ENCODE measurements at places on chromosomes 4 and X.

DNA sequence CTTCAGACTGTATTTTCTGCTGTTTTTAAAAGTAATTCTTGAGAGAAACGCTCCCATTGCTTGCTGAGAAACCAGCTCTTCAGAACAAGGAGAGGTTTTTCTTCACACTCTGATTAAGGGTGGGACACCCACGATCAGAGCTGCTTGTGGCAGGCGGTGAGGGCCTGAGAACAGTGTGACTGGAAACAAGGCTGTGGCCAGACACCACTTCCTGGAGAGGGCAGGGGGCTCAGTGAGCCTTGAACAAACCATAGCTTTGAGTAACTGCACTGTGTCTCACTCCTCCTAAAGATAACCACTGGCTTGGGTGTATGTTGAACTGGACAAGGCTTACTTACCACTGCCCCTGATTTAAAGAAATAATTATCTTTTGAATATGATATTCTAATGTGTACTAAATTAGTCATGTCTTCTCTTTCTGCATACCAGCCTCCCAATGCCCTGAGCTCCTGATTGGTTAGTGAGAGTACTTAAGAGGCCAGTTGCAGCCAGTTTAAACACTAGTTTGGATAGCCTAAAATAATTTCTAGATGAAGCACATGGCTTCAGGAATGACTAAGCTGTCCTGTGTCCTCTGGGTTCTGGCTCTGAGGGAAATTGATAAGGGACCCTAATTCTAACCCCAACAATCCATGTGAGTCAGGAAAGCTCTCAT is 3.7 kb upstream of the GPR82 start:
- DNase-seq, result no peak

GRCh38 chr4:47567511-47567910 is 82.4 kb downstream of the ATP10D start:
- DNase-seq, result no peak

DNA sequence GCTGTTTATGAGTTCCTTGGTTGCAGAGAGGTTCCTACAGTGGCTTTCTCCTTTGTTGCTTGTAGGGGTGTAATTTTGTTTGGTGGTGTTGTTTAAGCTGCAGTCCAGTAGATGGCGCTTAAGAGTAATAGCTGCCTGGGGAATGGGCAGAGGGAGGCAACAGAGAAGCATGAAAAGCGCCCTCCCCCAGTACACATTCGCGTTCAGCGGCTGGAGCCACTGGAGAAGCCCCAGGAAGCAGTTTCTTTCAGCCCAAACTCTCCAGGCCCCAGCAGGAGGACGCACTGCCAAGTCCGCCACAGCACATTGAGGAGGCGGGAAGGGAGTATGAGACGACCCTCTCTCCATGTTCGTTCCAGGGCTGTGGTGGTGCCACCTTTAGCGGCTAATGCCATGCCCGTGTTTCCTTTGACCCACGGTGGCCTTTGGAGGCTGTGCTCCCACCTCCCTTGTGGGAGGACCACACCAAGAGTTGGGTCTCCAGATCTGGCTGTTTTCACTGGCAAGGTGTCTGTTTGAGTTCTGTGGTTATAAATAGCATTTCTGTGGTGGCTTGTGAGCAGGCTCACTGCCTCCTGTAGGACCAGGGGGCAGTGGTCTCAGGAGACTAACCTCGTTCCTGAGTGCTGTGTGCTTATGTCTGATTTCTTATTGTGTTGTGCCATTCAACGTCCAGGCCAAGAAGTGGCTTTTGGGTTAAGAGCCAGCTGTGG is 252.3 kb downstream of the ARHGAP10 start:
- DNase-seq, result no peak

DNA sequence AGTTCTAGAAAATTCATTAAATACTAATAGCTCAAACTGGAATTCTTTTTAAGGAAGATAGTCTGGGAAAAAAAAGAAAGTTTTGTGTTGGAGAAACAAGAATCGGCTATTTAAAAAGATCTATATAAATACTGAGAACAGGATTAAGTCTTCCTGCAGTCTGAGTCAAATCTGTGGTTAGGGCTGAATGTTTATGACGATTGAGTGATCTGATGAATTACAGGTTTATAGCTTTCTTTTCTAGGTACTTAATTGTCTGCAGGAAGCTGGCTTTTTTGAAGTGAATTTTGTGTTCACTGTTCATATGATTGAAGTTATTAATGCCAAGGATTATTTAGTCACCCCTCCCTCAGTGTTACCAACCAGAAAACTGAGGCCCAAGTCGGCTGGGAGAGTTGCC is 42.2 kb downstream of the TLL1 start:
- DNase-seq, result no peak

GRCh38 chrX:1389993-1390285 is 2.0 kb downstream of the SLC25A6 start:
- DNase-seq, result no peak

DNA sequence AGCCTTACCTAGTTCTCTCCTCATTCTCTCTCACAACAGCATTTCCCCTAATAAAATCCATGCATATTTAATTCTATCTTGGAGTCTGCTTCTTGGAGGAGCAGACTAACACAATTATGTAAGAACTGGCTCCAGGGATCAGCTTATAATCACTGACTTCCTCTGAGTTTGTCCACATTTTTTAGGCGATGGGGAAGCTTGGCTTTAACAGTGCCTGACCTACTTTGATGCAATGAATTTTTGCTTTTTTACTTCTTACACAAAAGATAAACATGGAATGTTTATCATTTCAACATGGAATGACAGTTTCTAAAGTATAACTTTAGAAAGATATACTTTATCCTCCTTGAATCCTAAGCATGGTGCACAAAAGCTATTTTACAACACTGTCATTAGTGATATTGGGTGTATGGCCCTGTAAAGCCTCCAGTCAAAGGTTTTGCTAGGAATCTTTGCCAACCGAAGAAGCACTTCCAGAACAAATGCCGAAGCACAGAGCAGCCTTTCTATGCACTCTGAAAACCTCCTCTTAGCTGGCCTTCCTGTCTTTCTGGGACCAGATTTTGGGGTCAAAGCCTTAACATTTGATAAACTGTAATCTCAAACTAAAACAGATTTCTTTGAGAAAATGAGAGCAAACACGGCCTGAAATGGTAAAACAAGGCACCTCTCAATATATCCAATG is 736 bp downstream of the BDH2 start:
- DNase-seq, result no peak

- DNase-seq, result no peak
These were observed 278.3 kb downstream of the SPRY1 start for GRCh38 chr4:123674762-123675465.

DNA sequence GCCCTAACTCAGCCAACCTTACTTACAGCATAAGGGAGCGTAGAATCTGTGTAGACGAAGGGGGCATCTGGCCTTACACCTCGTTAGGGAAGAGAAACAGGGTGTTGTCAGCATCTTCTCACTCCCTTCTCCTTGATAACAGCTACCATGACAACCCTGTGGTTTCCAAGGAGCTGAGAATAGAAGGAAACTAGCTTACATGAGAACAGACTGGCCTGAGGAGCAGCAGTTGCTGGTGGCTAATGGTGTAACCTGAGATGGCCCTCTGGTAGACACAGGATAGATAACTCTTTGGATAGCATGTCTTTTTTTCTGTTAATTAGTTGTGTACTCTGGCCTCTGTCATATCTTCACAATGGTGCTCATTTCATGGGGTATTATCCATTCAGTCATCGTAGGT is 14.6 kb downstream of the PLP1 start:
- no peak for DNase-seq

DNA sequence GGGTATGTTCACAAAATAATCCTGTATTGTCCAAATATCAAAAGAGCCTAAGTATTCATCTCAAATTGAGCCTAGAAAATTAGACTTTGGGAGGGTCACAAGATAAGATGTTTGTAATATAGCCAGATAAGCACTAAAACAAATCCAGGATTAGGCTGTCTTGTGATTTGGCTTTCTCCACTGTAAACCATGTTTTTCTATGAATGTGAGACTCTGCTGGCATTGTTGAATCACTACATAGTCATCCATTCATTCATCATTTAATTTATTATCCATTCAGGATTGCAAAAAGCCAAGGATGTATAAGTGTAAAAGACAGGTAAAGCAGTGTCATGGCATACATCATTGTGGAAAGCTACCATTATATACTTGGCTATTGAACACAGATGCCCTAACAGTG is 148.0 kb downstream of the GRID2 start:
- no peak for DNase-seq

GRCh38 chr4:109589119-109589518 is 29.1 kb downstream of the MCUB start:
- no peak for DNase-seq

DNA sequence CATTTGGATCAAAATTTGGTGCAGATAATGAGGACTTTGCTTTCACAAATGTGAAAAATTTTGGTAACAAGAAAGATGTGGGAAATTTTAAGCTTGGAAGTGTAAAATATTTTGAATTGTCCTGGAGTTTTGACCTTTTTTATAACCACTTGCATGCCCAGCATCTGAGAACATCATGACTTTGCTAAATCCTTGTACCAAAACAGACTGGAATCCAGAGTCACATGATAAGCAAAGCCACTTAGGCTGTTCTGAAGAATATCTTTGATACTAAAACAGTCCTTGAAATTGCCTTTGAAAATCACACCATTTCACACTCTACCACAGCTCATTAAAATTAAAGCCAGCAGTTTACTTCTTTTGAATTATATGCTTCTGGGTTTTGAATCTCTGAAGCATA is 2.5 kb upstream of the PPM1K start:
- no peak for DNase-seq

DNA sequence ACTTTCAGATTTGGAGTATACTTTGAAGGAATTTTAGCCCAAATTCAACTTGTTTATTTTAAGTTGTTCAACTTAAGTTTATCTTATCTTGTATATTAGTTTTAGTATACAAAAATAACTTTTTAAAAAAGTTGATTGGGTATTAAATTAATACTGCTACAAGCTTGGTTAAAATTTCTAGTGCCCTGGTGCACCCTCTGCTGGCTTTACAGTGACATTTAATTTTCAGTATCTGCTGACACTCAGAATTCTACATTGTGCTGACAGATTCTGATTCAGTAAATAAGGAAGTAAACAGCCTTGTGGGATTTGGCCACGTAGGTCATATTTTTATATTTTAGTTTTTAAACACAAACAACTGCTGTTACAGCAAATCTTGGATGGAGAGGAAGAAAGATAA is 2.9 kb downstream of the EDA start:
- DNase-seq, result peak; percentile 15

DNA sequence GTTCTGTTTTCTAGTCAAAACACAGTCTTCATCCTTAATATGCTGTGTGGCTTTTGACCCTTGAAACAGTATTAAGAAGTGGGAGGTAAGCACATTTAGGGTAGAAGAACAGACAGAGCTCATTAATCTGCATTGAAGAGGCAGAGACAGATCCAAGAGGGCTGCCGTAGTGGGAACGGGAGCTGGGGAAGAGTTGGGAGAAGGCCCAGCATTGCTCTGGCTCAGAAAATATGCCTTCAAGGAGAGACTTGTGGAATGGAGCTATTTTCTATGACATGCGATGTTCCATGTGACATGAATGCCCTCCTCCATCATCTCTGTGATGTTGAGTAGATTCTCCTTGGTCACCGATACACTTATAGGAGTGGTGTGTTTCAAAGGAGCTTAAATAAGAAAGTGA is 273.3 kb upstream of the BOD1L1 start:
- DNase-seq, result no peak

DNA sequence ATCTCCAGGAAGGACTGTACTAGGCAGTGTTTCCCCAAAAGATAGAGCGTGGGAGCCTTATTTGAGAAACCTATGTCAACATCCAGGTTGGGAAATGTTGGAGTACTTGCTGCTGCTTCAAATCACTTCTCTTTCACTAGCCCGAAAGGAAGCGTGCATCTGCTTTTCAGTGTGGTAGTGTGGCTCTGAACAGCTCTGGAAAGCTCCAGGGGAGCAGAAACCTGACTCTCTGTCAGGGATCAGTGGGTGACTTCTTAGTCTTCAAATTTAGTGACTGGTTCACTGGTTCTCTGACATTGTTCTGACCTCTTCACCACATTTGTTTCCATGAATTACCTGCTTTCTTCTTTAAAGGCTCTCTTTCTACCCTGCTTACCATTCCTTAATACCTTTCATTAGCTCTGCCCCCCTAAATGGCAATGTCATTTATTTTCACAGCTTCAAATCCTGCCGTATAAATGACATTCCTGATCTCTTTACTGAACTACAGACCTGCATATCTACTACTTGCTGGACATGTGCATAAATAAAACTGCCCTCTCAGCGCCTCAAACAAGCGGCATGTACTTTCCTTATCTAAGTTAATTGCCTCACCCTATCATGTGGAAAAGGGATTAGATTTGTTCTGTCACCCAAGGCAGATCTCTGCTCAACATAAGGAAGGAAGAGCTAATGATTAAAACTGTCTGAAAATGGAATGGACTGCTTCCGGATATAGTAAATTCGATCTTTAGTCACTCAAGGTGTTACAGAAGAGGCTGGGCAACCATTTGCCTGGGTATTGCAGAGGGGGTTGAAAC is 37.0 kb downstream of the DLG3 start:
- no peak for DNase-seq

All from nucleus accumbens (tissue), 56 donors.